Thymus (tissue), 14 donors: ENCODE measurements at places on chromosomes 6 and 20.

- no peak for DNase-seq
- H3K4me1 ChIP-seq = no peaks in the 10 kb centered on the region
- H3K36me3 ChIP-seq = no peaks in the 10 kb centered on the region
- H3K27ac ChIP-seq = no peak overlapping the region
- H3K4me3 ChIP-seq = no peak overlapping the region
- no peaks in the 10 kb centered on the region for H3K27me3 ChIP-seq
Observed at GRCh38 chr20:15022921-15023320, 685.5 kb upstream of the FLRT3 start.

GRCh38 chr6:43856005-43856765, 86.2 kb downstream of the VEGFA start:
- no peak overlapping the region for H3K27ac ChIP-seq
- H3K4me1 ChIP-seq = peaks cover 6% of the 10 kb centered on the region
- no peaks in the 10 kb centered on the region for H3K36me3 ChIP-seq
- H3K4me3 ChIP-seq = no peak overlapping the region
- no peaks in the 10 kb centered on the region for H3K27me3 ChIP-seq

GRCh38 chr6:121592261-121592935, 157.0 kb downstream of the GJA1 start:
- no peaks in the 10 kb centered on the region for H3K27me3 ChIP-seq
- no peak overlapping the region for H3K27ac ChIP-seq
- no peaks in the 10 kb centered on the region for H3K4me1 ChIP-seq
- no peak for DNase-seq
- H3K36me3 ChIP-seq = no peaks in the 10 kb centered on the region

GRCh38 chr6:142071981-142072380, 60.7 kb upstream of the GJE1 start:
- no peaks in the 10 kb centered on the region for H3K36me3 ChIP-seq
- H3K4me3 ChIP-seq = no peak overlapping the region
- H3K27ac ChIP-seq = no peak overlapping the region
- no peaks in the 10 kb centered on the region for H3K27me3 ChIP-seq
